ENCODE measurements at places on chromosomes 4 and X.

- DNase-seq, result no peak
These were observed 49.7 kb downstream of the EGF start for GRCh38 chr4:109962401-109962800.

DNA sequence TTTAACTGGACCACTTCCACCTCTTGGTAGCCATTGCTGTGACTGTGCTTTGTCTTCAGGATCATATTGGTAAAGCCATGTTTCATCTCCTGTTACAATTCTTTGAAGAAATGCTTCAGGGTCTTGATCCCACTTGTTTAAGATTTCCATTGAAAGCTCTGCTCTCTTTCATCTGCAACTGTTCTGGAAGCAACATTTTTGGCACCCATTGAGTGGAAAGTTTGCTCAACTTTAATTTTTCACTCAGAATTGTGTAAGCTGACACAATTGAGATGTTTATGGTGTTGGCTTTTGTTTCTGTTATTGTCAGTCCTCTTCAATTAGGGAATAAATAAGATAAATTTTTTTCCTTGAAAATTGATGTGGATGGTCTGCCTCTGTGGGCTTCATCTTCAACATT is 237.4 kb downstream of the MAPK10 start:
- DNase-seq, result no peak

GRCh38 chr4:172412851-172413580 is 599.8 kb downstream of the GALNTL6 start:
- no peak for DNase-seq

GRCh38 chr4:185119927-185120630 is 23.0 kb upstream of the SLC25A4 start:
- no peak for DNase-seq

DNA sequence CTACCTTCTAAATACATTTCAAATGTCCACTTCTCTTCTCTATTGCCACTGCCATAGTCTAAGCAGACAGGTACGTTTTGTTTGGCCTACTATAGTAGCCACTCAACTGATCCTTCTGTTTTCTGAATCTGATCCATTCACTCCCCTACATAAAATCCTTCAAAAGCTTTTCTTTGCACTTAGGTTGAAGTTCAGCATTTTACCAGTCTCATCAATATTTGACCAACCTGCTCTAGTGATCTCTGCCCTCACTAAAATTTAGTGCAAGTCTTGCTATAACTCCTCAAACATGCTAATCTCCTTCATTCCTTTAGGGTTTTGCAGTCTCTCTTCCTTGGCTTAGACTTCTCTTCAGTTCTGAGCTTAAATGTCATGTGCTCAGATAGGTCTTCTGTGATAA is 33.4 kb downstream of the EGF start:
- no peak for DNase-seq

- DNase-seq, result no peak
These were observed 180.7 kb upstream of the GK2 start for GRCh38 chr4:79588679-79589078.

- DNase-seq, result no peak
These were observed 306.5 kb downstream of the MAGEB5 start for GRCh38 chrX:26522501-26522900.

DNA sequence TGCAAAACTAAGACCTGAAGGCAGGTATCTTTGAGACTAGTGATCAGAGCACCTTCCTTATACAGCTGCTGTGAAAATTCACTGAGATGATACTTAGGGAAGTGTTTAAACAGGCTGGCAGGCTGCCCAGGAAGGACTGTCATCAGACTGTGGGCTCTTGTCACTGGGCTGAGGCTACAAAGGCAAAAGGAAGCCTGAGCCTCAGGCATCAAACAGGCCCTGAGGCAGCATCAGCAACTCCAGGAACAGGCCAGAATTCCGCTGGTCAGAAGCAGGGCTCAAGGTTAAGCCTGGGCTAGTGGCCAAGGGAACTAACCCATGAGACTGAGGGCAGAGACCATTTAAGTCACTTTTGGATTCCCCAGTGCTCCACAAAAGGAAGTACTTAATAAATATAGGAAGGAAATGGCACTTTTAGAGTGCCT is 12.8 kb downstream of the PJA1 start:
- DNase-seq, result no peak

GRCh38 chr4:150973626-150974251 is 41.3 kb downstream of the LRBA start:
- no peak for DNase-seq

GRCh38 chrX:112642349-112642748 is 37.4 kb downstream of the LHFPL1 start:
- DNase-seq, result no peak

DNA sequence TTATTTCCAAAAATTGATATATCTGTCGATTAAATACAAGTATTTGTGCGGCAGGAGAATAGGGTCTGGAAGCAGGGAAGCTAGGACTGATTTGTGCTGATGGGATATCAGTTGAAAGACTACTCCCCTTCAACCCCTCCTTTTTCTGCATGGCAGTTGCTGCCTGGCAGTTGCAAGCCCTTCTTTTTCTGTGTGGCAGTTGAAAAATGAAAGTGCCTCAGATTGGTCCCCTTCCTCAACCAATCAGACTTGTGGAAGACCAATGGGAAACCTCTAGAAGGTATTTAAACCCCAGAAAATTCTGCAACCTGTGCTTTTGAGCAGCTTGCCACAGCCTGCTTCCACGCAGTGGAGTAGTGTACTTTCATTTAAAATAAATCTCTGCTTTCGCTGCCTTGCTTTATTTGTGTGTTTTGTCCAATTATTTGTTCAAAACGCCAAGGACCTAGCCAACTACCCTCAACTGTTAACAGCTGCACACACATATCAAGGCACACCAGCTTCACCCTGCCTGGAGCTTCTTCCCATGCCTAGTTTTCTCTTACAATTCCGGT is 1.5 kb upstream of the TMA16 start:
- no peak for DNase-seq

GRCh38 chr4:12123707-12124106 is 695.0 kb upstream of the HS3ST1 start:
- no peak for DNase-seq

GRCh38 chr4:117889978-117890377 is 144.3 kb upstream of the NDST3 start:
- no peak for DNase-seq

DNA sequence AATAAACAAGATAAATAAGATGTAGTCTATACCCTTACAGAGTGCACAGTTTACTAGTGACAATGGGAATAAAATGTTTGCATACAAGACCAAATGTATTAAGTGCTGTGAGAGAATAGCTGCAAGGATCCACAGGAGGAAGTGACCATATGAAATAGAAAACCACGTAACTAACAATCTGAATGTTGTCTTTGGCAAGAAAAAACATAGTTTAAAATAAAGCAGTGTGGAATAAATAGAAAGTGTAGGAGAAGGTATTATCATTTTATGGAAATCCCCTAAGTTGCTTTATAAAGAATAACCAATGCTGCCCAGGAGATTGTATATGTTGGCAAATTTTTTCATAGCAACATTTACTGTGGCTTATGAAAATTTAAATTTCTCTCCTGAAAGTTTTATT is 116.1 kb downstream of the PCDH7 start:
- DNase-seq, result no peak

DNA sequence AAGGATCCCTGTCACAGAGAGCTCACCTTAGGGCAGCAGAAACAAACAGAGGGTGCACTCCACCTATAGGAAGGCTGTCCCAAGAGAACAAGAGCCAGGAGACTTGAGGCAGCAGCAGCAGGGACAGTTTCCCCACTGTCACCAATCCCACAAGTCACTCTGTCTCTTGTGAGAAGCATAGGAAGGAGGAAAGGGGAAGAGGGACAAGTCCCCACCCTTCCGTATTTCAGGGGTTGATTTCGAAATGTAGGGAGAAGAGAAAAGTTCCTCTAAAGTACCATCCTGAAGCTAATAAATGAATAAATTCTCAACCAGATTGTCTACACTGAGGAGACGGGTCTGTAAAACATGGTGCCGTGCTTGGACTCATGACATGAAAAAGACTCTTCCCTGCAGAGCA is 9.5 kb upstream of the TLR8 start:
- no peak for DNase-seq

DNA sequence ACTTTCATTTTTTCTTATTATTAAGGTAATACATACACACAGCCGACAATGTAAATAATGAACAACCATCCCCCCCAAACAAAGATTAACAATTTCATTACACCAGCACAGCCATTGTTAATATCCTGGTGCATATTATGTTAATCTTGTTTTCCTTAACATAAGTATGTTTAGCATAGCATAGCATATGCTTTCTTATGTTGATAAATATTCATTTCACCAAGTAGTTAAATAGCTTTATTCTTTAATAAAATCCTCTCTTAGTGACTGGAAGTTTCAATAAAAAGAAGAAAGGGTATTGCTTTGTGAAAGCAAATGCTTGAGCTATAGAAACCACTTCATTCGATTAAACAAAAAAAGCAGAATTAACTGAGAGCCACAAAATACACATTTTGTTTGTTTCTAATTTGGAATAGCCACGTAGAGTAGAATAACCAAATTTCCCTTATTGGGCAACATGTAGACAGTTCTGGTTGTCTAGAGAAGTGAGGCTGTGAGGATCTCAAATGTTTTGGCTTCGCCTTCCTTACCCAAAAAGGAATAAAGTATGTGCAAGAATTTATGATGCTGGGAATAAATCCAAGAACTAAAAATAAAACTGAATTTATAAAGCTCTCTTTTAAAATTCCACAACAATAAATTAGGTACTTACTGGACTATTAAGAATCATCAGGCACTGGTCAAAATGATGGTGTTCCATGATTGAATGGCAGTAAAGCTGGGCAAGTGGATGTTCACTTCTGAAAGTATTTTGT is 118.0 kb downstream of the PDE5A start:
- no peak for DNase-seq
